ENCODE measurements at places on chromosomes 2 and 18.
A peak's percentile ranks its signal among the peaks of the same experiment; 100 is the strongest.

GRCh38 chr2:156343096-156343939, 10.8 kb upstream of the NR4A2 start:
- DNase-seq: no peak

DNA sequence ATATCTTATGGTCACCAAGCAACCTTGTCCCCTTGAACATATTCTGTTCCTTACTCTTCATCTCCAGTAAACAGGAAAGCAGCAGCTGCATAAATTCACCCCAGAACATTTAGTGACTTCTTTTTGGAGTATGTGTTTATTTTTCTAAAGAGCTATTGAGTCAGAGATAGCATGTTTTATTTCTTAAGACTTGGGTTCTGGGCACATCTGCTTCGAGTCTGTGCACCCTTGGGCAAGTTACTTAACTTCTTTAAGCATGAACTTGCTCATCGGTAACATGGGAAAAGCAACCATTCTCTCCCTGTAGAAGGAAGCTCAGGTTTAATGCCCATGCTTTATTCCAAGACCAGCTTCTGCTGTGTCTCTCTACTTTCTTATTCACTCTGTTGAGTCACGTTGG, 309.3 kb upstream of the MEX3C start:
- DNase-seq: no peak

DNA sequence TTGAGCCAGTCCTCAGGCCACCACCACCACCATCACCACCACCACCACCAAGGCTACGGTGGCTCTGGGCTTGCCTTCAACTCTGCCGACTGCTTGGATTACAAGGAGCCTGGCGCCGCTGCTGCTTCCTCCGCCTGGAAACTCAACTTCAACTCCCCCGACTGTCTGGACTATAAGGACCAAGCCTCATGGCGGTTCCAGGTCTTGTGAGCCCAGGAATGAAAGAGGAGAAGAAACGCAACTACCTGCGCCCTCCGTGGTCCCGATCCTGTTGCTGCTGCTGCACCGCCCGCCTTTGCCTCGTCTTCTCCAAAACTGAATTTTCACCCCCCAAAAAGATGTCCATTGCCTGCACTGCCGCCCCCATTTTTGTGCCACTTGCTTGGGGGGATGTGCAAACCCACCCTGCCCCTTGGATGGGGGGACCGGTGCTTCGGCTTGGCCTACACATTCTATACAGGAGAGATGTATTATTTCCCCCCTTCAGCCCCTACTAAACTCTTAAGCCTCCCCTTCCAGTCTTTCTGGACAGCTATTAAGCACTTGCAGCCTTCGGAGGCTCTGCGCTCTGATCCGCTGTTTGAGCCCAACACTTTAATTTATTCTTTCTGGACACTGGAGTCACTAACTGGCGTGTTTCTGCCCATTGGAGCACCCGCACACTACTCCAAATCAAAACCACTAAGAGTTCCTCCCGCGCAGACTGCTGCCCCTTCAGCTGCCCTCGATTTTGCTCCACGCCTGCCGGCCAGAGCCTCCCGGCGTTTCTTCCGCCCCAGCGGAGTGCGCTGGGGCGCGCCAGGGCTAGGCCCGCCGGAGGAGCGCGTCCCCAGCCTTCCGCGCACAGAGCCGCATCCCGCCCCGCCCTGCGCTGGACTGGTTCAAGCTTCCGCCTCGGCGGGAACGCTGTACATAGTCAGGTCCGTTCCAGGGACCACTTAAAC, 5.7 kb downstream of the OTX1 start:
- no peak for DNase-seq

GRCh38 chr2:27095427-27095744, 8.8 kb downstream of the KHK start:
- DNase-seq: no peak

GRCh38 chr2:175734686-175735085, 267.4 kb downstream of the LNPK start:
- no peak for DNase-seq

DNA sequence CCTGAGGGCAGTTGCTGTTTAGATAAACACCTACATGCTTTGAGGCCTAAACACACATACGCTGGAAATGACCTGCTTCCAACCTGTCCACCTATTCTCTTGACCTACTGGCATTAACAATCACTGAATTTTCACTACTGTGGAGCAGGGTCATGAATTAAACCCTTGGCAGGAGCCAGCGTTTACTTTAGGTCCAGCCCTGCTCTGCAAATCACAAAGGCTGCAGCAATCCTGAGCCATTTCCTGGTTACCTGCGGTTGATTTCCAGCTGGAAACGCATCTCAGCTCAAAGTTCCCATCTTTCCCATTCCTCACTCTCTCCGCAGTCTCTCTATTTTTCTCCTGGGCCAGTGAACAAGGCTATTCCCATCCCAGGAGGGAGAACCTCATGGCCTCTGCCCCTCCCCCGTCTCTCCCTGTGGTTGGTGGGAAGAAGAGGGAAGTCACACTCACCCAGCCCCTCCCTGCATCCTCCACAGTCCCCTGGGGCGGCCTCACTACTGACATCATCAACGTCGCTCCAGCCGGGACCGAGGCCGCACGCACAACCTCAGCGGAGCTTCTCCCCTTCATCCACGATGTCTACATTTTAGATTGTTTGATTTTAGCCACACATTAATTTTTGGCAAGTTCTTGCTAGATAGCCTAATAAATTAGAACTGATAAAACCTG, 84.5 kb upstream of the SNTG2 start:
- peak; percentile 8 for DNase-seq

DNA sequence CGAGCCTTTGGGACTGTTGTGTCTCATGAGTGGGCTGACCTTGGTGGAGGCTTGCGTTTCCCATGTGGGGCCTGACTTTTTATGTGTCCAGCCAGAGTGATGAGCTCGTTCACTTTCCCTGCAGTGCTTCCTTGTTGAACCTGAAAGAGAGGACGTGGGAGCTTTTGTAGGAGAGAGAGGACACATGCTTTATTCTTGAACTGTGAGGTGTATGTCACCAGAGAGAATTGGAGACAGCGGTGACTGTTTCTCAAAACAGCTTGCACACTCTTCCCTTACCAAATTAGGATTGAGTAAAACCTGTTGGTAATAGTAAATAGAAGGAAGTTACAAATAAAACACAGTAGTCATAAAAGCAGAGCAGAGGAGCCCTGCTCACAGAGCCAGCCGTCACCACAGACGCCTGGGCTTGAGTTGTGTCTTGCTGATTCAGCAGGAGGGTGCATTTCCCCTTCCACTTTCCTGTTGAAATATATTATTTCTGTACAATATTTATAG, 60.7 kb downstream of the INPP4A start:
- DNase-seq: peak; percentile 26

DNA sequence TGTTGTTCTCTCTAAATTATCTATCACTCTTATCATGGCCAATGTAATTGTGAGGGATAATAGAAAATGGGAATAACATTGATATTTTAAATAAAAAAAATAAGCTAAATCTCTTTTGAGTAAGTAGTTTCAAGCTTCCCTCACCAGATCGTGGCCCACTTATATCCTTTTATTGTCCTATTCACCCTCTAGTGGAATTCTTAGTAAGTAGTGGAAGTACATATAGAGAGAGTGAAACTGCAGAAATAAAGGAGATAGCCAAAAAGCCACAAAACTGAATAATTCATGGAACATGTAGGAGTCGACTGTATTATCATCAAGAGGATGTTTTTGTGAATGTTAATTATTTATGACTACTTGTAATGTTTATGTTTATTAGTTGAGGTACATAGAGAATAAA, 66.1 kb upstream of the DTNA start:
- DNase-seq: no peak

Measured in small intestine (tissue), 16 donors.